ENCODE measurements at places on chromosomes 7 and 10.

DNA sequence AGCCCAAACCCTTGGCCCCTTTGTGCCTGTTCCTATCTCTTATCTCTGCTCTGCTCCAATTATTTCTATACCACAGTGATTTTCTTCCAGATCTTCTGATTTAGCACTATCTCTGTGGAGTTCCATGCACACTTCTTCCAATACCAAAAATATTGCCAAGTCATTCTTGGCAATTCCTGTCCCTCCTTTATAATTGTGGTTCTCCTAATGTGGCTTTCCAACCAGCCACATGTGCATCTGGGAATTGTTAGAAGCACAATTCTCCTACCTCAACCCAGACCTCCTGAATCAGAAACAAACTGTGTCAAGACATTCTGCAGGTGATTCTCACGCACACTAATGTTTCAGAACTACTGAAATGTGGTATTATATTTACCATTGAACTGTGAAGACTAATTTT, 447.8 kb upstream of the IGFBP3 start:
- no peak for DNase-seq

GRCh38 chr10:128103229-128103714, 23.0 kb downstream of the MKI67 start:
- DNase-seq = no peak

DNA sequence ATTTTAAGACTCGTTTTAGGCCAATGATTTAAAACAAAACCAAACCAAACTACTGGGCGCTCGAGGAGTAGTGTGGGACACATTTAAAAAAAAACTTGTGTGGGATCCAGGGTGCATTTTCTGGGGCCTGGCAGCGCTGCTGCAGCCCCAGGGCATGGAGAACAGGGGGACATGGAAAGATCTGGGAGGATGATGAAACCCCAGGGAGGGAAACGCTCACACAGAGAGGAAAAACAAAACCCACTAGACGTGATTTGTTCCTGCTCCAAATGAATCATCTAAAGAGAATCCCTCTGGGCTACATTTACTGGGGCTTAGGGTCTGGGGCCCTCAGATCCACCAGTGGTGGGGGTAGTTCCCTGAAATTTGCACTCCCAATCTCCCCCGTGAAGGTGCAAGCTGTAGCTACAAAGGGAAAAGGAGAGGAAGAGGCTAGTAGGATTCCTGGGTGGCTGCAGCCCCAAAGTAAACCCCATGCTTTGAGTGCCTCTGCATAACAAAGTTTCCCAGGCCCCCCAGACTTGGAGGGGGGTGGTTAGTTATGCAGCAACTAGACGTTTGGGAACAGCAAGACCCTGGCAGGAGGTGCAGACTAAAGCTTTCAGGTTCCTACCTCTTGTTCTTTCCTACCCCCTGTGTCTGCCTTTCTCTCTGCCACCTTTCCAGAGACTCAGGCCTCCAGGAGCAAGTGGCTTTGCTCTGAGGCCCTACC, 14.5 kb upstream of the HOXA13 start:
- no peak for DNase-seq

DNA sequence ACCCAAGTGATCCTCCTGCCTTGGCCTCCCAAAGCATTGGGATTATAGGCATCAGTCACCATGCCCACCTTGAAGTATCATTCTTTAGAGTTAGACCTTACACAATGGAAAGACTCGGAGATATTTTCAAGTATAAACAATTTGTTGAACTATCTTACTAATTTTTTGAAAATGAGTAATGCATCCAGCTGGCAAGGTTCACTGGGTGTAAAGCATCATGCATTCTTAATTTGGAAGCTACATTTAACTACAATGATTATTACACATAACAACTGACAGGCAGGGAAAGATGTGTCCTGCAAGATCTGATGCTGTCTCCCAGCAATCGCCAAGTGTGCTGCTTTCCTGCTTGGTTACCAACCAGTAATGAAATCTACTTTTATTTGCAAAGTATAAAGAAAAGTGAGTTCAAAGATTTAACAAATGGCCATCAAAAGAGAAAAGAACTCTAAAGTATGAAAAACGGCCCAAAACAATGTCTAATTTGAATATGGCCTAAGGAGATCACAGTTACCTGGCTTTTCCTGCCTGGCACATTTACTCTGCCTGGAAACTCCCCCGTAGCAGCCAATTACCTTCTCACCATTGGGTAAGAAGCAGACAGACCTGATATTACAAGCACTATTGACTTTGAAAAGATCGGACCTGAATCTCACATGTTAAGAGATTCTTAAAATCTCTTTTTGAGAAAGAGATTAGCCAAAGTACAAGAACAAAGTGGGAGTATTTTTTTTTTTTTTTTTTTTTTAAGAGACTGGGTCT, 59.3 kb upstream of the NMT2 start:
- no peak for DNase-seq

DNA sequence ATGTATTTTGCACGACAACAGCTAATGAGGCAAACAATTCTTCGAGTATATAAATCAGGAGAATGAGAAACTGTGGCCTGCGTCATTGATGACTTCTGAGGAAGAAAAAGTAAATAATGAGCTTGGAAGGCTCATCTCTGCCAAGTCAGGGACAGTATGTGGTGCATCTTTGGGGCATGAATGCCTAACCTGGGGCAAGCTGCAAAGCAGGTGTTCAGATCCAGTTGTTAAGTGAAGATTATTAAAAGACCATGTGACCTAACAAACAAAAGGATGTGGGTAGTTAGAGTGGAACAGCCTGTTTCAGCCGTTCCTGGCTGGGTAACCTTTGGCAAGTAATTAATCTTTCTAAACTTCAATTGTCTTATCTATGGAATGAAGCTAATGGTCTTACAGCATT, 93.0 kb downstream of the LYZL2 start:
- DNase-seq = no peak
